ENCODE measurements at places on chromosomes 11 and 22.

GRCh38 chr11:69241844-69242243 lies 52.1 kb upstream of the MYEOV start:
- DNase-seq: no peak

GRCh38 chr22:48336339-48337060 lies 1491.2 kb downstream of the BRD1 start:
- no peak for DNase-seq

DNA sequence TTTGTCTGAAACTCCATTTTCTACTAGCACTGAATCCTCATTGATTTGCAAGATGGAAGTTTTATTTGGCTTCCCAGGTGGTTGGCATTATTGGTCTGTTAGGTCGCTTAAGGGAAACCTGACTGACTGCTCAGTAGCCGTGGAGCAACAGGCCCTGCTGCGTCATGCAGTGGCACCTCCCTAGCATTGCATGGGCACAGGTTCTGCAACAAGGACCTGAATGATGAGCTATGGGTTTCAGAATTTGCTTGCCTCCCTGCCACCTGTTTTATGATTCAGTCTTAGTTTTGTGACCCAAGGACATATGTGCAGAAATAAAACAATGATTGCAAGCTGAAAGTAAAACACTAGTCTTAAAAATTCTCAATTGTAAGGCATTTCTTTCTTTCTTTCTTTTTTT lies 128.5 kb downstream of the SLC1A2 start:
- no peak for DNase-seq

DNA sequence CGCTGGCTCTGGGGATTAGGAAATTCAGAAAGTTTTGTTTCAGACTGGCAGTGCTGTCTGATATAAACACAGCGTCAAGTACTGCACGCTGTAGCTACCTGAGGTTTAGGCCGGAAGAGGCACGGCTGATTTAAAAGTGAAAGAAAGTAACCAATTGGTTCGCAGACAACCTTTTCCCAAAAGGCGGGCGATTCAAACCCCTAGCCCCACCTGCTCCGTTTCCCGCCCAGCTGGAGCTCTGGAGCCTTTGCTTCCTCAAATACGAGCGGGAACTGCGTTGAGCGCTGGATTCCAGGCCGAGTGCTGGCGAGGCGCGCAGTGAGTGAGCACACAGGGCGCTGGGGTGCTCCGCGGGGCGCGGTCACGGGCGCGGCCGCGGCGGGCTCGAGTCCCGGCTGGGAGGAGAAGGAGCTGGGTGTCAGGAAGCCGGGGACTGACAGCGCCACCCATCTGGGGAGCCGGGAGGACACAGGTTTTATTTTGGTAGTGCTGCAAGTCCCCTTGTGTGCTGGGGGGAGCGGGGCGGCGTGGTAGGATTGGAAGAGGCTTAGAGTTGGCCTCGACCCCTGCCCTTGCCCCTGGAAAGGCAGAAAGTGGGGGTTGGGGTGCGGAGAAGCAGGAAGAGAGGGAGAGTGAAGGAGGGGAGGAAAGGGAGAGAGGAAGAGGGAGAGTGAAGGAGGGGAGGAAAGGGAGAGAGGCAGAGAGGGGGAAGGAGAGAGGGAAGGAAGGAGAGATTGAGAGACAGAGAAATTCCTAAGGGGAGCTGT lies 2.1 kb downstream of the FAM111A start:
- no peak for DNase-seq

GRCh38 chr11:94581926-94582325 lies 14.8 kb downstream of the PIWIL4 start:
- DNase-seq: no peak

GRCh38 chr22:48584170-48584569 lies 1243.5 kb downstream of the BRD1 start:
- no peak for DNase-seq
